Activated CD4-positive, alpha-beta T cell treated with anti-CD3 and anti-CD28 coated beads for 36 hours (primary cell): ENCODE measurements at places on chromosomes 13 and 19. TPM values are rescaled to one million over a fixed set of nuclear protein-coding genes. Genes with fewer than 3 reads are reported as not detected.

APC2 gene
- total RNA-seq = 0.14 TPM

FGF9 gene
- total RNA-seq = not detected

ACP7 gene
- total RNA-seq = not detected

ZNF440 gene
- 7.7 TPM for total RNA-seq

GNG8 gene
- 17.4 TPM for total RNA-seq

ZNF575 gene
- 4.3 TPM for total RNA-seq

FBXO27 gene
- 0.90 TPM for total RNA-seq

SRRM5 gene
- 0.74 TPM for total RNA-seq
